NCI-H526 treated with DMSO at 0.1 percent for 48 hours (cell line): ENCODE measurements at places on chromosomes 12 and 14.

- peak; percentile 1 for DNase-seq
Measured at GRCh38 chr14:22084393-22085281, 411.0 kb upstream of the OR4E1 start.

- no peak for DNase-seq
Measured at GRCh38 chr12:14576896-14577295, 9.2 kb upstream of the PLBD1 start.

GRCh38 chr14:63848890-63849289 is 3.9 kb upstream of the SYNE2 start:
- DNase-seq = no peak

- DNase-seq = peak; percentile 96
Measured at GRCh38 chr12:45615268-45615667, 114.2 kb upstream of the ARID2 start.

DNA sequence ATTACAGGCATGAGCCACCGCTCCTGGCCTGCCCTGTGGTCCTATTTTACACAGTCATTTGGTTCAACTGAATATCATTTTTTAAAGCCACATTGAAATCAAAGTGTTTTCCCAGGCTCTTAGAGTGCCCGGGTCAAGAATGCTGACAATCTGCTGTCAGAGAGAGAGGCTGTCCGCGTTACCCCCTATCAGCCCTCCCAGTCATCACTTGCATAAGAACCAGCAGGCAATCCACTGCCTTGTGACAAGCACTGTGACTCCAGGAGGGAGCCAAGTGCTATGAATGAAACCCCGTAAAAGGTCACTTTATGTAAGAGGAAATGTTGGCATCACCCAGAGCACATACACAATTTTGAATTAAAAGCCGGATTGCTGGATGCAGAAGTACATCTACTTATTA is 13.5 kb downstream of the PHLDA1 start:
- DNase-seq = no peak

DNA sequence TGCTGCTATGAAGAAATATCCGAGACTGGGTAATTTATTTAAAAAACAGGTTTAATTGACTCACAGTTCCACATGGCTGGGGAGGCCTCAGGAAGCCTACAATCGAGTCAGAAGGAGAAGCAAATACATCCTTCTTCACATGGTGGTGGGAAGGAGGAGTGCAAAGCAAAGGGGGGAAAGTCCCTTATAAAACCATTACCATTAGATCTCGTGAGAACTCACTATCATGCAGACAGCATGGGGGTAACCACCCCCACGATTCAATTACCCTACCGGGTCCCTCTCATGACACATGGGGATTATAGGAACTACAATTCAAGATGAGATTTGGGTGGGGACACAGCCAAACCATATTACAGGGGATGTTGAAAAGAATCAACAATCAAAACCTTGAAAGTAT is 74.9 kb downstream of the PPM1H start:
- DNase-seq = no peak

DNA sequence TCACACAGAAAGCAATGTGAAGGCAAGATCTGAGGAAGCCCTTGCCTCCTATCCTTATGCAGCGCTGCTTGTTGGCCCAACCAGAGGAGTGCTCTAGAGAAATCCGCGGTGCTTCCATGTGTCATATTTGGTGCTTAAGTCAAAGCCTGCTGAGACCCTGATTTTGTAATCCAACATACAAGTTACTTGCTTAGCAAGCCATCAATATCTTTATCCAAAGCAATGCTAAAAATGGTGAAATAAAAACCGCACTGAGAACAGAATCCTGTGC is 250.0 kb downstream of the MED13L start:
- no peak for DNase-seq

DNA sequence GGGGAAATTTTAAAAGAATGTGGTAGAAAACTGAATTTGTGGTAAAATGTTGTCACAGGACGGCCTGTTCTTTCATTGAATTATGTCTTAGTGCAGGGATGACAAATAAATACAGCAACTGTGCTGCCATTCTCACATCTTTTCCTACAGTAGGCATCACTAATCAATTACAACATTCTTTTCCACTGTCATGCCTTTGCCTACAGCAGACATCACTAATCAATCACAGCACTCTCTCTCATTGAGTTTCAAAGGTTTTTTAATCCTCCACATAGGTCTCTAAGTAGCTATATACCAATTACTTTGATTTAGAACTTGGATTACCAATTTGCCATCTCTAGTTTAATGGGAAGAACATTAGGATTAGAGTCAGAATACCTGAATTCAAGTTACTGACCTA is 30.1 kb downstream of the NTF3 start:
- DNase-seq = no peak

- no peak for DNase-seq
Measured at GRCh38 chr12:104694711-104695110, 238.0 kb downstream of the CHST11 start.

GRCh38 chr14:21317398-21317797 is 37.5 kb downstream of the RPGRIP1 start:
- no peak for DNase-seq

DNA sequence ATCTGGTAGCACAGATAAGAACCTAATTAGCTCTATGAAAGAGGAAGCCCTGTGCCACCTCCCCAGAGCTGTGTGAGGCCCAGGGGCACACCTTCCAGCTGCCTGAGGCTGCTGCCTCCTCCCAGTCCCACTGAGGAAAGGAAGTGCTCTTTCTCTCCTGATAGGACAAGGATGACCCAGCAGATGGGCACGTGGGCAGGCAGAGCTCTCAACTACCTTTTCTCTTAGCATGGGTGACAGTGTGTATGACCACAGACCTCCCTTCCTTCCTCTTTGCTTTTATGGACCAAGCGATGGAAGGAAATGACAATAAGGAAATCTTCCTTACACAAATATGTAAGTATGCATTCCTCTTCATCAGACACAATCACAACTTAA is 127.6 kb upstream of the AMIGO2 start:
- no peak for DNase-seq

- no peak for DNase-seq
Measured at GRCh38 chr12:75135026-75135425, 74.6 kb downstream of the KCNC2 start.

DNA sequence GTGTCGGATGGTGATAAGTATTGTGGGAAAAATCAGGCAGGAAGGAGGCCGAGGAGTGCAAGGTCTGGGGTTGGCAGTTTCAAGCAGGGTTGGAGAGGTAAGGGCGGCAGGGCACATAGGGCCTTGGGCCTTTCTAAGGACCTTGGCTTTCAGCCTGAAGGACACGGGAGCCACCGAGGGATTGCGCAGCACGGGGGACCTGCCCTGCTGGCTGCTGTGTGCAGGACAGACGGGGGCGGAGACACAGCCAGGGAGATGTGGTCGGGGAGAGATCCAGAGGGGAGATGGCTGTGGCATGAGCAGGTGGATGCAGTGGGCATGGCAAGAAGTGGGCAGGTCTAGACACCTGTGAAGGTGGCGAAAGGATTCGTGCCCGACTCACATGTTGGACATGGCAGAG is 14.7 kb downstream of the OTUB2 start:
- DNase-seq = no peak

DNA sequence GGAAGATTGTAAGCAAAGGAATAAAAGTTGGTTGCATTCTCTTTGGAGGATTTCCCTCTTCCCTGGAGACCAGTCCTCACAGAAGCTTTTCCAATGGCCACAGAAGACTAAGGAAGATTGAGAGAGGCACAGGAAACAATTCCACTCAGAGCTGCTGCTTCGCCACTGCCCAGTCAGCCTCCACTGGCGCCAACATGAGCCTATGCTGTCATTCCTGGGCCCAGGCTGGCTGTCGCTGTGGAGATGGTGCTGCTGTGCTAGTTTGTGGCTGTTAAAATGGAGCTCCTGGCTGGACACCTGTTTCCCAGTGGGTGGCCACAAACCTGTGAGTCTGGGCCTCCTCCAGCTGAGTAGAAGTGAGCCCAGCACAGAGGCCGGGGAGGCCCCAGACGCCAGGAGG is 6.6 kb downstream of the P2RX7 start:
- DNase-seq = no peak

GRCh38 chr12:120762086-120762485 is 36.5 kb downstream of the ACADS start:
- DNase-seq = no peak

- DNase-seq = no peak
Measured at GRCh38 chr12:93521225-93522080, 51.0 kb upstream of the SOCS2 start.

- DNase-seq = no peak
Measured at GRCh38 chr12:123134271-123134671, 16.6 kb downstream of the PITPNM2 start.

GRCh38 chr12:110543252-110543959 is 39.7 kb downstream of the PPTC7 start:
- no peak for DNase-seq

DNA sequence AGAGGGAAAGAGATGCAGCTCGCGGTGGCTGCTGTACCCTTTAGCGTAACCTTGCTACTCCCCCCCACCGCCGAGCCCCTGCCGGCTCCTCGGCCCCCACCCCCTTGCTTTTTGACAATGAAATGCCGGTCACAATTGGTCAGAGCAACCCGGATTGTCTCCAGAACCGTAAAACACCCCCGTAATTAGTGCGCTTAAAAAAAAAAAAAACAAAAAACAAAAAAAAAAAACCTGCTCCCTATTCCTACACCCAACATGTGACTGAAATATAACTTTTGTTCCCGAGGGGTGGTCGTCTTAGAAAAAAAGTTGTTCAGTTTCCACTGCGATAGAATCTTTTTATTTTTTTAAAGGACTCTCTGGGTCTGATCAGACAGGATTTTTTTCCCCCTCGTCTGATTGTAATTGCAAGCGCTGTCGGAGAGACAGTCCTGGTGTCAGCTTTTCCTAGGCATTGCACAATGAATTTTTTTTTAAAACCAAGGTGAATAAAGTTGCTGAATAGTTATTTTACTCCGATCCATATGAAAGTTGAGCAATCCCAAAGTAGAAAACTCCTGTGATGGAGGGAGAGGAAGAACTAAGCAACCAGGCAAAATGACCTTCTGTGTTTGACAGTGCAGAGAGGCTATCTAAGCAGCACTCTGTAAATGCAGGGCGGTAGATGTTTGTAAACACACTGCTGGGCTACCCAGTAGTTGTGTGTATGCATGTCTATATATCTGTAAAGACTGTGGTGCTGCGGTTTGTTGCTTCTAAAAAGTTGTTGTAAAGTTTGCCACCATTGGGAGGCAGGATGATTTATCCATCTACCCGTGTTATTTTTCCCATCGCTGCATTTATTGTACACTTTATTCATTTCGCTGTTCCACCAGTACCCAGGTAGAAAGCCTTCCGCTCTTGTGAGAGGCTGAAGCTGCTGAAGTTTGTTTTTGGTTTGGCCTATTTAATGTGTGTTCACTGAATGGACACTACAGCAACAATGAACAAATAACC is 1.1 kb downstream of the ETV6 start:
- DNase-seq = peak; percentile 67

GRCh38 chr12:24073170-24073810 is 123.8 kb upstream of the SOX5 start:
- no peak for DNase-seq

DNA sequence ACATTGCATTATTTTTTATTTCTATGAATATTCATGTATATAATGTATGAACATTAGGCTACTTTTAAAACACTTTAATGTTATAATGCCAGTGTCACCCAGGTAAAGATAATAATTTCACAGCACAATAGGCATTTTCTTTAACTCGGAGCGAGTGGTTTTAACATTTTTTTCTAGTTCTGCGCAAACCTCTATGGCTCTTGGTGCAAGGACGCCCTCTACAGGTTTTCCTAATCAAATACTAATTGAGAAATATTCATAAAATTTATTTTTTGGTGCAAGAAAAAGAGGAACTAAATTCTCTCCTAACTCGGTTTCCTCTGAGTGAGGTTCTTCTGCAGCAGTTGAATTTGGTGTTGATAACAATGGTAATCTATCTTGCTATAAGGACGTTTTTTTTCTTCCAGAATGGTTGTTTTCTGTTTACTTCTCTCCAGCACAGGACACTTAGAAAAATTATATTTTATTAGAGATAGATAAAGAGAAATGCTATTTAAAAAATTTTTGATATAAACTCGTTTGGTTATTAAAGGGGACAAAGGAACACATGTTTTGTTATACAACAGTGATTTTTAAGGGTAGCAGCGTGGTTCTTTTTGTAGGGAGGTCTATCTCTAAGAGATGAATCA is 2.4 kb upstream of the WIF1 start:
- peak; percentile 23 for DNase-seq

GRCh38 chr12:72677139-72677538 is 405.0 kb downstream of the TRHDE start:
- DNase-seq = no peak

GRCh38 chr12:93573552-93574223 is 1.2 kb downstream of the SOCS2 start:
- no peak for DNase-seq

GRCh38 chr12:51662728-51663154 is 71.7 kb downstream of the SCN8A start:
- DNase-seq = no peak

GRCh38 chr12:66823857-66824570 is 145.1 kb upstream of the GRIP1 start:
- DNase-seq = no peak
